IPS DF 6.9 (cell line): ENCODE measurements at places on chromosomes 1 and 21.

DNA sequence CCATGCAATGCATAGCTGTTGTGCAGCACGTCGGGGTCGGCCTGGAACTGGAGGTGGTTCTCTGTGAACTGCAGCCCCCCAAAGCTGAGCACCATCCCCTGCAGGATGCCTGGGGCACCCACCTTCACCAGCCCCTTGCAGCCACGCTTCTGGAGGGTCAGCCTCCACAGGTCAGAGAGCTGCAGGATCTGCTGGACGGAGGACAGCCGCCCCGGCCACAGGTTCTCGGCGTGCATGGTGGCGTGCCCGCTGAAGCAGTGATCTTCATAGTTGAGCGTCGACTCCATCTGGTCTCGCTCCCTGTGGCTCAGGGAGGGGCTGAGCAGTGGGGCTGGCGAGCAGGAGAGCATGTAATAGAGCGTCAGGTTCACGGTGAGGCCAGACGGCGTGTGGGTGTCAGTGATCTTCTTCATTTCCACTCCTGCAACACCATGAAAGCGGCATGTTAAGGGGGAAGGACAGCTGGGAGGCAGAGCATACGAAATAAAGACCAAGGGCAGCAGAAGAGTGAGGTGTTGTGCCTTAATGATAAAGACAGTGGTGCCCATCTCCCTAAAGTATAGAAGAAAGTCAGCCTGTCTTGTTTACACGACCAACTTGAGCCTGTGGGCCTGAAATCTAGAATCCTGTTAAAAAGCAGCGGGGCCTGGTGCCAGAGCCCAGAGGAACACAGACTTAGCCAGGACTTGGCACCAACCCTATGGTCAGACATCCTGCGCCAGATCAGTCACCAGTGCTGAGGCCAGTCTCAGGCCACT is 3.0 kb downstream of the KIAA2013 start:
- no peak for DNase-seq

GRCh38 chr1:9004700-9005394 is 21.4 kb downstream of the SLC2A7 start:
- peak; percentile 76 for DNase-seq

DNA sequence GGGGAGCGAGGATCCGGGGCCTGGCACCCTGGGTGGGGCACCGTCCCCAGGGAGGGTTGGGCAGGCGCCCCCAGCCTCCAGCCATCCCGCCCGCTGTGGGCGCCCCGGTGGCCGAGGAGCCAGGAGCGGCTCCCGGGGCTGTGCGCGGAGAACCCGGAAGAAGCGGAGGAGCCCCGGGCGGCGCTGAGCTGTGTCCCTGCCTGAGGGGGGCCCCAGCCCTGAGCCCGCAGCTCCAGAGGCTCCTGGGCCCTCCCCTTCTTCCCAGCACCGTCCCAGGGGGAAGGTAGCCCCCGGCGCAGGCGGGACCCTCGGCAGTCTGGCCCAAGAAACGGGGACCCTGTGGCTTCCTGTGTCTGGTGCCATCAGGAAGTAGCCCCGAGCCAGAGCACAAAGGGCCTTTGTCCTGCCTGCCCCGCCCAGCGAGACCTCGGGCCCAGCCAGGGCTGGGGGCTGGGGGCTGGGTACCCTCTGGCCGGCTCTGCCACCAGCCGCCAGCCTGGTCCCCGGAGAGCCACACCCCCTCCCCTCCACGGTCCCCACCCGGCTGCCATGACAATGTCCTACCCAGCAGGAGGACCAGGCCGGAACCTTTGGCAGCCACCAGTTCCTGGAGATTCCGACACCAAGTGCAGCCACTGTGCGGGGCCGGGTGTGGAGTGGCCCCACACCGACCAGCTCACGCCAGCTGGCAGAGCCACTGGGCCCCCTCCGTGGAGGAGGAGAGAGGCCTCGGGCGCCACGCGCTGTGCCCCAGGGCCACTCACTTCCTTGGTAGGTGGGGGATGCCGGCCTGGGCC is 15.6 kb upstream of the TTLL10 start:
- DNase-seq, result no peak

GRCh38 chr1:244699741-244700140 is 46.8 kb downstream of the DESI2 start:
- no peak for DNase-seq

GRCh38 chr1:82807563-82807962 is 1006.8 kb downstream of the ADGRL2 start:
- no peak for DNase-seq

DNA sequence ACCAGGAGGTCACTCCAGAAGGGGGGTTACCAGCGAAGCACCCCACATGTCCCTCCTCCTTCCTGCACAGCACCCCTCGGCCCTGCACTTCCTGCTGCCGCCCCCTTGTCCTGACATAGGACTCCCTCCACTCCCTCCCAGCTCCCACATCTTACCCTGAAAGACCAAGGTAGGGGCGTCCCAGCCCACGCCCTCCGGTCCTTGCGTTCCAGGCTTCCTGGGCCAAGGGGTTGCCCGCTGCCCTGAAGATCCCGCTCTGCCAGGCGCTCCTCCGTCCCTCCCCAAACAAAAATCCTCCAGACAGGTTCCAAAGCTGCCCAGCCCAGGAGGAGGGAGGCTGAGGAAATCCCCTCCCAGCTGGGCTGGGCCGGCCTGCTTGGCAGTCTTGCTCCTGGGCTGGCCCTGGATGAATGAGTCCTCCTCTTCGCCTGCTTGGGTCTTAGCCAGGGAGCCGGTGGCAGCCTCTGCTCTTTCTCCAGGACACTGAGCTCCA is at the start of gene RHBDL2:
Gene RHBDL2 (minus strand): TSS at position 304 of the 493 bp plus-strand sequence. CDS start 22,618 bp downstream, outside the sequence.
- no peak for DNase-seq

DNA sequence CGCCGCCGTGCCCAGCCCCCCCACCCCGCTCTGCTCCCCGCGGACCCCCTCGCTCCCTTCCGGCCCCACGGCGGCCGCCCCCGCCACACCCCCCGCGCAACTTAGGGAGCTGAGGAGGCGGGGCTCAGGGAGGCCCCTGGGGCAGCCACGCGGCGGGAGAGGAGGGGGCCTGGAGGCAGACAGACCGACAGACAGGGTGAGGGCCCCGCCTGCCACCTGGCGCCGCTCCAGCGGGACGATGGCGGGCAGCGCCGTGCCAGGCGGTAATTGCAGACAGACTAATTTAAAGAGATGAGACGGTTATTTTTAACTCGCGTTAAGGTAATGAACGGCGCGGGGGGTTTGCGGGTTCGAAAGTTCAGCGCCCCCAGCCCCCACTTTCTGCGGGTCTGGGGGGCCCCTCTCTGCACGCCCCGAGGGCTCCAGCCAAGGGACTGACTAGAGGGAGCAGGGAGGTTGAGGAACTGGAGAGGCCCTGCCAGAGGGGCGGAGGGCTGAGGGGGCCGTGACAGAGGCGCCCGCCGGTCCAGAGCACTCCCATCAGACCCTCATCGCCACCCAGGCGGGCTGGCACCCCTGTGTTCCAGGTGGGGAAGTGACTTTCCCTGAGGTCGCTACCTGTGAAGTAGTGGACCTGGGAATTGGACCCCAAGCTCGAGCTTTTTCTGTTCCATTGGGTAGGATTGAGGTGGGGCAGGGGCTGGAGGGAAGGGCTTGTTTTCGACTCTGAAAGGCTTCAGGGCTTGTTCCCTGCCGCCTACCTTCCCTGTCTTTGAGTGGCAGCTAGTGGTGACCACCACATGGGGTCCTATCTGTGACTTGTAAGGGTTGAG is 5.4 kb downstream of the FOXO6 start:
- DNase-seq, result no peak

- DNase-seq, result no peak
These were observed 2.0 kb upstream of the OR14I1 start for GRCh38 chr1:248704606-248705005.

- no peak for DNase-seq
These were observed 19.3 kb upstream of the ADARB1 start for GRCh38 chr21:45054927-45055612.

- DNase-seq, result no peak
These were observed 105.2 kb downstream of the PAPPA2 start for GRCh38 chr1:176568185-176568584.

- no peak for DNase-seq
These were observed 276.6 kb downstream of the NFIA start for GRCh38 chr1:61358770-61359455.

DNA sequence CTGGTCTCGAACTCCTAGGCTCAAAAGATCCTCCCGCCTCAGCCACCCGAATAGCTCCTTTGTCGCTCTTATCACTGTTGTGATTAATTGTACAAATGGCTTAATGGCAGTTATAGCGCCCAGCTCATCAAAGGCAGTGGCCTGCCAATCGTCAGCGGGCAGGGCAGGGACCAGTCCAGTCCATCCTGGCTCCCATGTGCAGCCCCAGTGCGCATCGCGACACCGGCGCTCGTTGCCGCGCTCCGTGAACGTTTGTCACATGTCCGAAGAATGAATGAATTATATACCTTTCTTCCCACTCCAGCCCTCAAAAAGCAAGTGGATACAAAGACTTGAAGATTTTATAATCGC is 18.4 kb downstream of the MTX1 start:
- DNase-seq, result no peak

DNA sequence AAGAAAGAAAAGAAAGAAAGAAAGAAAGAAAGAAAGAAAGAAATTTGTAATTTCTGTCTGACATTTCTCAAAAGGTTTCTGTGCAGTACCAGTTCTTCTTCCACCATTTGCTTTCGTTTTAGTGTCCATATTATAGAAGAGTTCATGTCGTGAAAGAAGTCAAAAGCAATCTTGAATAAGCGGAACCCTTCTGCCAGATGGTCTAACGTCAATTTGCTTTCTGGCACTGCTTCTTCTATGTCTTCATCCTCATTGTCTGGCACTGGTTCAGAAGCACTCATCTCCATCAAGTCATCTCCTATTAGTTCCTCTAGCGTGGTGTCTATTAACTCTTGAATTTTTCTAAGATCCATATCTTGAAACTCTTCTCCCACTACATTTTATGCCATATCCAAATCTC is 170.0 kb upstream of the KCTD3 start:
- DNase-seq, result no peak

GRCh38 chr1:50474859-50475809 is 51.9 kb upstream of the DMRTA2 start:
- peak; percentile 31 for DNase-seq

DNA sequence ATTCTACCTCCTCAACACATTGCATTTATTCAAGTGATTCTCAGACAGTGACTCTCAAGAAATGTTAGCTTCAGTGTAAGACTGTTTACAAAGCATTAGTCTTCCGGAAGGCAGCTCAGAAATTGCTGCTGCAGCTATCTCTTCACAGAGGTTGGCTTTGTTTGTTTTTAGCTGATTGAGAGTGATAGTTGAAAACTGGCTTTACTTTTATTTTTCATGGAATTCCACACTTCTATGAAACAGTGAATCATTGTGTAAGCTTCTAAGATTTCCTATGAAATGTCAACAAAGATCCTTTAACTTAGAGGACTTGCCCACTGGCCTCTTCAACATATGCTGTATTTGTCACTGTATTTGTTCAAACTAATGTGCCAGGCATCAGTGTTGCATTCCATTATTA is 121.3 kb downstream of the TNNI3K start:
- DNase-seq, result no peak

DNA sequence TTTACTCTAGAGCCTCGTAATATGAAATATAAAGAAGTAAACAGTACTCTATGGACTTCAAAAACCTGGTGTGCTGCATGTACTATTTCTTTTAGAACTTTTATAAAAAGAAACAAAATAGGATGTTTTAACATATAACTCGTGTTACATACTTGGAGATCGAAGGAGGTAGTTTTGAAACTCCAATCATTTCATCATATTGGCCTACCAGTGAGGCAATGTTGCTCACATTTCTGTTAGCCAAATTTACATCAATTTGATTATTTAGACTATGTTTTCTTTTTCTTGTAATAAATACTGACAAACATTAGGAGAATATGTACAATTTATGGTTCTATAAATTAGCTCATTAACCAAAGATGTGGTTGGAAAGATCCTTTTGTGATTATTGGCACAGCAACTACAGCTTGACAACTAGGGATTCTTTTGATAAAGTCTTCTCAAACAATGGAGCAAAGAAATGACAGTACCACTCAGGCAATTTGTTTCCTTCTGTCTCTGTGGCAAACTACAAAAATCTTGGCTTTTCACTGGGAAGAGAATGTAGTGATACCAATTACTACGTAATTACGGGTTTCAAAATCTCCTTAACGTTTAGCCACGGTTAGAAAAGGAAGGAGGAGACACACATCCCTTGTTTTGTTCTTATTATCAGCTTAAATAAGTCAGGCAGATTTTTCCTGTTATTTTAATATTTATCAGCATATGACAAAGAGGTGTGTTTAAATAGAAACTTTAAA is 266.6 kb upstream of the SGIP1 start:
- no peak for DNase-seq

DNA sequence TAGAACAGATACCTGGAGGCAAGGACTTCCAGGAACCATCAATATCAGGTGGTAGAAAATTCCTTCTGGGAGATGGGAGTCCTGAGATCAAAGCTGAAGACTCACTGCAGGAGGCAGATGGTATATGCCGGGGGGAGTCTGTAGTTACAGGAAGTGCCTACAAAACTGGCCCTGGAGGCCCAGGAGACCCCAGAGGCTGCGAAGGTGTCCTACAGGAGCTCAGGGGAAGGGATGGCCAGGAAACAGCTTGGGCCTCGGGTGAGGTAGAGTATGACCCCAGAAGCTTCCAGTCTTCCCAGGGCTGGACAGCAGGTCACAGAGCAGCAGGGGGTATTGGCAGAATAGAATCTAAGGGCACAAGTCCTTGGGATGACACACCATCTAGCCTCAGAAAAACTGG is 16.4 kb downstream of the IGFN1 start:
- no peak for DNase-seq

GRCh38 chr21:23292292-23292691 is 2294.1 kb downstream of the NCAM2 start:
- DNase-seq, result no peak

- DNase-seq, result no peak
These were observed 38.2 kb downstream of the BRINP3 start for GRCh38 chr1:190439447-190439846.

- DNase-seq, result no peak
These were observed 2.4 kb downstream of the EPS15 start for GRCh38 chr1:51516649-51517158.

- no peak for DNase-seq
These were observed 64.7 kb upstream of the NGF start for GRCh38 chr1:115402753-115403184.

DNA sequence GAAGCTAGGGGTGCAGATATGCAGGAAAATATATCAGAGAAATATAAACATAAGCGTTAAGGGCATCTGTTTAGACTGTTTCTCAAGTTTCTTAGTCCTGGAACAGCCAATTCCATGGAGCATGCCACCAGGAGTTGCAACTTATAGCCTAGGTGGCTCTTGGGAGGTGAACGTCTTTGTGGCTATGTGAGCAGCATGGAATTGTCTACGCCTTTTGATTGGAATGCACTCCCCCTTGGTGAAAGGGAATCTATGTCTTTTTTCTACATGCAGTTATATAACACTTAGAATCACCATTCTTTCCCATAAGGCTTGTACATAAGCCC is 12.4 kb downstream of the RCSD1 start:
- DNase-seq, result no peak

DNA sequence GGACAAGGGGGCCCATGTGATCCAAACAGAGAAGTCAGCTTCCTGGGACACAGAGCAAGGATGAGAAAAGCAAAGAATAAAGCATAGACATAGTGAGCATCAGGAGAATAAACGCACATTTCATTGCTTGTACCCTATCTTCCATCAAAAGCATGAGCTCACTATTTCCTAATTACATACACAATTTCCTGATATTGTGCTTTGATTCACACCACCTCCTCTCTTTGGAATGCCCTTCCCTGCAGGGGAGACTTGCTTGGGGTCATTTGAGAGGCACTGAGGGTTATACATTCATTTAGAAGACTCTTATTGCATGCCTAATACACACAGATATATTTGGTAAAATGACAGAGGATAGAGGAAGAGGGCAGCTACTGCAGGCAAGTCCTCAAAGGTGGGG is 185.4 kb downstream of the SEC16B start:
- DNase-seq, result no peak

- DNase-seq, result no peak
These were observed 41.8 kb downstream of the XCL1 start for GRCh38 chr1:168617974-168618750.

GRCh38 chr1:19910650-19911049 is 12.8 kb downstream of the PLA2G2E start:
- DNase-seq, result no peak
